Astrocyte of the spinal cord (primary cell): ENCODE measurements at places on chromosomes 1 and 21.

GRCh38 chr1:29224356-29224837 lies 6.3 kb downstream of the MECR start:
- no peak for DNase-seq

- peak; percentile 6 for DNase-seq
Observed at GRCh38 chr1:171868217-171868803, 27.0 kb downstream of the DNM3 start.

DNA sequence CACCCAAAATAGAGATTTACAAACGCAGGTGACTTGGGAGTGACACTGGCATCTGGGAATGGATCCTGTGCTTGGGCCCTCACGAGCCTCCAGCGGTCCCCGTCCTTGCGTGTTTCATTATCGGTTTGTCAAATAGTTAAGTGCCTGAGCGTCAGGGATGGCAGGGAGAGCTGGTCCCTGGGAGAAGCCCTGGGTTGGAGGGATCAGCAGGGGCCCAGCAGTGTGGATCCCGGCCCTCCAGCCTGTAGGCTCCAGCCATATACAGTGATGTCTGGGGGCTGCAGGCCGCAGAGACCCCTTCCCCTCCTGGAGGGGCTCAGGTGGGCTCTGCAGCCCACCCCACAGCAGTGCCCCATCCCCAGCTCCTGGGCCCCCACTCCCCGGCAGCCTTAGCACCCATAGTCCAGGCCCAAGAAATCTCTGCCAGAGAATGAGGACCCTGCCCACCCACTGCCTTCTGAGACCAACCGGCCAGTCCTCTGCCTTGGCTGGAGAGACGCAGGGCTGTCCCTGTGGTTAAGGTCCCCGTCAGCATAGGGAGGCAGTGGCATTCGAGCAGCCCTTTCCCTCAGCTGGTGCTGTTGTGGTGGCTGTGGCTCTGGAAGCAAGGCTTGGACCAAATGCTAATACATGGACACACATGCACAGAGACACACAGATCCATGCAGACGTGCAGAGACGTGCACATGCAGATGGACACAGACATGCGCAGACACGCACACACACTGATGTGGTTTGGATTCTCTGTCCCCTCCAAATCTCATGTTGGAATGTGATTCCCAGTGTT lies 2.4 kb upstream of the SLC19A1 start:
- DNase-seq = no peak

DNA sequence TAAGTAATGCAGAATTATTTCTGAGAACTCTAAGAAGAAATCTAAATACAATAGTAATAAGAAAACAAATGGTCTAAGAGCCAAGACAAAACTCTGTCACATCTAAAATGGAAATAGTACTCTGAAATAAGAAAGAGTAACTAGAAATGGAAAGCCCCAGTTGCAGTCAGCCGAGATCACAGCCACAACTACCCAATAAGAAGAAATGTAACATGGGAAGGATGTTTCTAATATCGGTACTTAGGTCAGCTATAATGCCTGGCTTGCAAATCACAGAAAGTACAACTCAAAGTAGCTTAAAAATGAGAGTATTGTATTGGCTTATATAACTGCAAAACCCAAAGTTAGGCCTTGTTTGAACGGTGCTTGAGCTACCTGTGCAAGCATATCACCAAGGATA lies 58.6 kb upstream of the USP25 start:
- no peak for DNase-seq

DNA sequence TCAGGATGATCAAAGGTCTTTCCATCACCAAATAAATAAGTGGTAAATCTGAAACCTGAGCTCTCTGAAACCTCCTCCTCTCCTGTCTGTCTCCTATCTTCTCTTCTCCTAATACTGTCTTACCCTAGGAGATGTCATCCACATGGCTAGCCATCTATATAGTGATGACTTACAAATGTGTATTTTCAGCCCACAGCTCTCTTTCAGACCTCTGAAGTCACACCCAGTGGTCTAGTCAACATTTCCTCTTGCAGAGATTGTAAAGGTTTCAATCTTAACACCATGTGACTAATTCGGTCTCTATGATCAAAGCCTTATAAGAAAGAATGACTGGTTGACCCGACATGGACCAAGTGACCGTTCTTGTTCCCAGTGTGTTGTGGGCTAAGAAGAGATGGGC lies 63.1 kb upstream of the DPT start:
- DNase-seq = no peak

- no peak for DNase-seq
Observed at GRCh38 chr1:69662321-69662720, 94.6 kb downstream of the LRRC7 start.

DNA sequence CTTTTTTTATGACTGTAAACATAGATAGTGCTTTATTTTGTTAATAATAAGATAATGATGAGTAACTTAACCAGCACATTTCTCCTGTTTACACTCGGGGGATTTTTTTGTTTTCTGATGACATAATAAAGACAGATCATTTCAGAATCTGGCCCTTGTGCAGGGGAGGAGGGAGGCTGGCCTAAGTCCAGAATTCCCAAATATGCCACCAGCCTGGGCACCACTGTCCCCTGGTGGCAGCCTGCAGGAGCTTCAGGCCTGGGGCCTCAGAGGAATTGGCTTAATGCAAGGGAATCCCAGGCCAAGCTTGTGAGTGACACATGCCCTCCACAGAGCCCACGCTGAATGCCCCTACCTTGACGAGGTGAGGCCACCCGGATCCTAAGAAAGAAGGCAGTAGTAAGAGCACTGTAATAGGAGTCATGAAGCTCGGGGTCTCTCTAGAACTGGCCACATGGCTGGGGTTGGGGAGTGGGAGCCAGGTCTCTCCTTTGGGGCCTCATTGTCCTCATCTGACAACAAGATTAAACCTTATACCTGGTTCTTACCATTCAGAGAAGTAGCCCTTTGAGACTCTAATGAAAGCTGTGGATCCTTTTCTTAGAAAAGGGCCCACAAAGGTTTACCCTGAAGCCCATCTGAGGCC lies 24.1 kb downstream of the ETNK2 start:
- peak; percentile 71 for DNase-seq

DNA sequence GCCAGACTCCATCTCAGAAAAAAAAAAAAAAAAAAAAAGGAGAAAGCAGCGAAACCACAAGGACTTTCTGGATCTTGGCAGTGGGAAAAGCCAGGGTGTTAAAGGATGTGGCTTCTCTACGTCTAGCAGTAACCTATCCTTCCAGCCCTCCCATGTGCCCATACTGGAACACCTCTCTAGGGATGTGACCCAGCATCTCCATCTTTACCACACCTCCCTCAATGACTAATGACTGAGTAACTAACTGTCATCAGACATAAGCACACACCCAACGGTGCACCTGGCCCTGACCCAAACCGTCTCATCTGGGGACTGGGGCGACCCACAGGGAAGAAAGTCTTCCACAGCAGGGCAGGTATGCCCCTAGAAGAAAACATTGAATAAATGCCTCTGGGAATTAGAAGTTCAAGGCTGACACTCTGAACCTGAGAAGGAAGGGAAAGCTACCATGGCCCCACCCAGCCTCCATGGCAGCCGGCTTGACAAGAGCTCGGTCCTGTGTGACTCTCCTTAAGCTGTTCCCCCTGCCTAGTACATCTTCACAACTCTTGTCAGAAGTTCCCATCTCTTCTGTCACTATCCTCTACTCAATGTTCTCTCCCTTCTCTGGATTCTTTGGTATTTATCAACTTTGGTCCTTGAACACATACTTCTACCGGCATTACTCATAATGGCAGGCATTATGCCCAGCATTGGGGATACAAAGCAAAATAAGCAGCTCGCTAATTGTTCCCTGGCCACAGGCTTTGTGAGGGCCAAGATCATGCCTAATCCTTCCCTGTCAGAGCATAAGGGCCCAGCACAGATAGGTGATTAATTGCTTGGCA lies 14.8 kb upstream of the PAQR6 start:
- DNase-seq = peak; percentile 72

DNA sequence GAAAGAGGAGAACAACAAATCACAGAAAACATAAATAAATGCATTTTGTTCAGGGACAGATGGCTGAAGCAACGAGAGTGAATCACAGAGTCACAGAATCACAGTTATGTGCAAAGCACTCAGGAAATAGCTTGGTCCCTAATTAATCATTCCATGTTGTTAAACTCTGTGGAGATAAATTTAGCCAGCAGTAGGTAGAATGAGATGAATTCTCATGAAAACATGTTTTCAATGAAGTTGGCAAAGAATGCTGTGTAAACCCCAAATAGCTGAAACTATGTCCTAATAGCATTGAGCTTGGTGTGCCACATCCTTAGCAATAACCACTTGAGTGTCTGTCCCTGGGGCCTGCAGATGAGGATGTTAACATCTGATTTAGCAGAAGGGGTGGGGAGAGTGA lies 20.4 kb downstream of the LEPR start:
- DNase-seq = no peak

- peak; percentile 94 for DNase-seq
Observed at GRCh38 chr21:16117851-16118590, 388.2 kb downstream of the USP25 start.

DNA sequence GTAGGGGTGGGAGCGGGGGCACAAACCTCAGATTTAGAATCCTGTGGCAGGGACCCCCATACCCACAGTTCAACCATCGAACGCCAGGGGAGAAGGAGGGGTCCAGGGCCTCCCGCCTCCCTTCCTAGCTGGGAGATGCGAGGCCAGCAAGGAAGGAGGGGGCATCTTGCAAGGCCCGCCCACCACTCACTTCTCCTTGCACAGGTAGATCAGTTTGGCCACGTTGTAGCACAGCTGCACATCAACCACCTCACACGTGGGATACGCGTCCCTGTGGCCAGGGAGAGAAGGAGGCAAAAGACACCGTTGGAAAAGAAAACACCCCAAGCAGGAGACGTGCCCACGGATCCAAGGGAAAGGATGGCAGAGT lies 19.6 kb downstream of the TMEM63A start:
- no peak for DNase-seq

DNA sequence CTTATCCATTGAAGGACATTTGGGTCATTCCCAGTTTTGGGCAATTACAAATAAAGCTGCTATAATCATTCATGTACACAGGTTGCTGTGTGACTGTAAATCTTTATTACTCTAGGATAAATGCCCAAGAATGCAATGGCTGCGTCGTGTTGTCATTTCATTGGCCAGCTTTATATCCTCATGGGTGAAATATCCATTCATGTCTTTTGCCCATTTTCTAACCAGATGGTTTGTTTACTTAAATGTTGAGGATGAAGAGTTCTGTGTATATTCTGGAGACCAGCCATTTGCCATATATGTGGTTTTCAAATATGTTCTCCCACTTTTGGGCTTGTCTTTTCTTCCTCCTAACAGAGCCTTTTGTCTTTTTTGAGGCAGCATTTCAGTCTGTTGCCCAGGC lies 25.3 kb downstream of the TRIM11 start:
- DNase-seq = no peak

GRCh38 chr1:215794156-215794555 lies 227.1 kb downstream of the KCTD3 start:
- no peak for DNase-seq

DNA sequence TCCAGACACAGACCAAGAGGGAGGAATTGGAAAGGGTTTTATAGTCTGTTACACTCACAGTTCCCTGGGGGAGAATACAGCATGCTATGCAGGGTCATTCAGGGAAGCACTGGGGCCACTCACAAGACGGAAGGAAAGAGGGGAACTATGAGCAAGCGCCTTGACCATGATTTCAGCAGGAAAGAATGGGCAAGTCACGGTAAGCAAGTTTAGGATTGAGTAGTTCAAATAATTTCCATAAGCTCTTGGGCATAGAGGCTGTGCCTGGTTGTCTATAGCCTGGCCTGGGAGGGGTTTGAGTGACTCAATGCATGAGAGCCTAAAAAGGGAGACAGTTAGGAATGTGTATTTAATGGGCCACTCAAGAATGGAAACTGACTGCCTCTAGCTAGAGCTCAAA lies 176.7 kb downstream of the TTLL7 start:
- DNase-seq = no peak

GRCh38 chr1:17686258-17686657 lies 68.9 kb upstream of the ACTL8 start:
- DNase-seq = no peak

GRCh38 chr1:22916471-22916820 lies 56.2 kb downstream of the LACTBL1 start:
- no peak for DNase-seq

DNA sequence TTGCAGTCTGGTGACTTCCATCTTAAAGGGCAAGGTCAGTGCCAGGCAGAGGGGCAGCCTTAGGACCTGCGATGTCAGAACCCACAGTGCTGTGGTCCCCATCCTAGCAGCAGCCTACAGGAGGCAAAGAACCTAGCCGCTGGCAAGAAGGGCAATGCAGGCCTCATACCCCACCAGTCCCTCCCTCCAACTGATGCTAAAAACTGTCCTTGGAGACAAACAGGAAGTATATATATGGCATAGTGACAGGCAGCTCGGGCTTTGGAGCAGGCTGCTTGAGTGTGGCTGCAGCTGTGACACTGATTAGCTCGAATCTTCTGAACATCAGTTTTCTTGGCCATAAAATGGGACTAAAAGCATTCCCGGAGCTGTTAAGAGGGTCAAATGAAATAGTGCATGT lies 156.0 kb upstream of the VAMP3 start:
- DNase-seq = no peak

GRCh38 chr1:25683731-25684130 lies 67.1 kb downstream of the MAN1C1 start:
- DNase-seq = no peak

DNA sequence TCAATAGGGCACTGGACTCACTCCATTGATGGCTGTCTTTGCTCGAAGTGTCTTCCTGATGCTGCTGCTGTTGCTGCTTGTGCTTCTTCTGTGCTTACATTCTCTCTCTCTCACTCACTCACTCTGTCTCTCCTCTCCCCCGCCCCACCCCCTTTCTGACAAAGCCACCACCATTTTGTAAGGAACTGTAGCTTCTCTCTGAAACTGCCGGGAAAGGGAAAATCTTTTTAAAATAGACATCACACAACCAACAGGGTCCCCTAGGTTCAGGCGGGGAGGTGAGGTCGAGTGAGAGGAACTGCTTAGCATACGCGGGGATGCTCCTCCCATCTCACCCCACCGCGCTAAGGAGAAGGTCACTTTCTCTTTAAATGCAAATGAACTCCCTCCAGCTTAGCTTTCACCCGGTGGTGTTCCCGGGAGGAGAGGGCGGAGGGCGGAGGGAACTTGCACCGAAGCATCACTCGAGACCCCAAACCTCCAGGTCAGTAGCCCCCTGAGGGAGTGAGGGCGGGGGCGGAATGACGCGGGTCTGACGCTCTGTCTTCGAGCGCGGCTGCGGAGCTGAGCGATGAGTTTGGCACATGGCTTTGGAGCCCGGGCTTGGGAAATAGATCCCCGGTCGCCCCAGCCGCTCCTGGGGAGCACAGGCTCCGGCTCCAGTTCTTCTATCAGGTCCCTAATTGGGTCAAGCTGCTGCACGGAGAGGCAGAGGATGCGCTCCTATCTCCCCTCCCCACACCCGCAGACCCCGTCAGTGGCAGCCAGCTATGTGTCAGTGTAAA lies at the start of gene CCDC28B:
Gene CCDC28B, plus strand, starts transcription at position 370 of the 785 bp plus-strand sequence. CDS start 1,341 bp downstream, outside the sequence.
- peak; percentile 74 for DNase-seq

DNA sequence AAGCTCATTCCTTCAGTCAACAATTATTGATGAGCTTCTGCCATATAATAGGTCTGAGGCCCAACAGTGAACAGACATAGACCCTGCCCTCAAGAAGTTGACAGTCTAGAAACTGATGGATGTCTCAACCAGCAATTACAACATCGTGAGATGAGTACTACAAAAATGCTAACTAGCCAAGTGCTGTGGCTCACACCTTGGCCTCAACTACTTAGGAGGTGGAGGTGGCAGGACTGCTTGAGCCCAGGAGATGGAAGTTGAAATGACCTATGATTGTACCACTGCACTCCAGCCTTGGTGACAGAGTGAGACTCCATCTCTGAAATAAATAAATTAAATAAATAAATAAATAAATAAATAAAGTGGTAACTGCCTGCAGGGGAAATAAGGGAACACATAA lies 11.7 kb upstream of the PTP4A2 start:
- DNase-seq = no peak

GRCh38 chr1:93346421-93346993 lies 800 bp downstream of the DR1 start:
- peak; percentile 22 for DNase-seq
